ENCODE measurements at places on chromosomes 5 and 9.
A peak's percentile ranks its signal among the peaks of the same experiment; 100 is the strongest.

DNA sequence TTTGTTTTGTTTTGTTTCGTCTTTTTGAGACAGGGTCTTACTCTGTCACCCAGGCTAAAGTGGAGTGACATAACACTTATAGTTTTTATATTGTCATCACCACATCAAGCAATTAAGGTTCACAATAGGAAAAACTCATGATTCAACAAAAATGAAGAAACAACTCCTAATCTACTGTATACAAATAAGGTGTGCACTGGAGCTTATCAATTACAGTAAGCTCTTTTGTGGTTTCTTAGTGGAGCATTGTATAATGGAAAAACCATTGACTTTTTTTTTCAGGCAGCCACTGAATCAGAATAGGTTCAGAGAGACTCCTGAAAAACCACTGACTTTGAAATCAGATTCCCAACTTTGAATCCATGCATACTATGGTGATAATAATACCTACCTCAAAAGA is 10.8 kb upstream of the PLIN2 start:
- no peak for DNase-seq

- no peak for DNase-seq
Observed at GRCh38 chr5:76474377-76474776, 71.3 kb downstream of the IQGAP2 start.

GRCh38 chr5:139844472-139845145 is 49.0 kb downstream of the PSD2 start:
- DNase-seq: peak; percentile 54

DNA sequence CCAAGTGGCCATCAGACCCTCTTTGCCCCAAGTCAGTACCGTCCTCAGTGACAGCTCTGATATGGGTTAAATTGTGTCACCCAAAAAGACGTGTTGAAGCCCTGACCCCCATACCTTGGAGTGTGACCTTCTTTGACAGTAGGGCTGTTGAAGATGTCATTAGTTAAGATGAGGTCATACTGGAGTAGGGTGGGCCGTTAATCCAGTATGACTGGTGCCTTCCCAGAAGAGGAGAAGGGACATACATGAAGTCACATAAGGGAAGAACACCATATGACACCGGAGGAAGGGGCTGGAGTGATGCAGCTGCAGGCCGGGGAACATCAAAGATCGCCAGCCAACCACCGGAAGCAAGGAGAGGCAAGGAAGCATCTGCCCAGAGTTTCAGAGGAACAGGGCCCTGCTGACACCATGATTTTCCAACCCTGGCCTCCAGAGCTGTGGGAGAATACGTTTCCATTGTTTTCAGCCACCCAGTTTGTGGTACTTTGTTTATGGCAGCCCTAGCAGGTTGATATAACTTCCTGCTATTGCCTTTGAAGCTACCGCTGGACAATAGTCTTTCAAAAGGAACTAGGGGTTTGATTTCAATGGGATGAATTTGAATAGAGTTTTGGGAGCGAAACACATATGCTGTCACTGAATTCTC is 36.4 kb upstream of the CPEB4 start:
- DNase-seq: no peak

DNA sequence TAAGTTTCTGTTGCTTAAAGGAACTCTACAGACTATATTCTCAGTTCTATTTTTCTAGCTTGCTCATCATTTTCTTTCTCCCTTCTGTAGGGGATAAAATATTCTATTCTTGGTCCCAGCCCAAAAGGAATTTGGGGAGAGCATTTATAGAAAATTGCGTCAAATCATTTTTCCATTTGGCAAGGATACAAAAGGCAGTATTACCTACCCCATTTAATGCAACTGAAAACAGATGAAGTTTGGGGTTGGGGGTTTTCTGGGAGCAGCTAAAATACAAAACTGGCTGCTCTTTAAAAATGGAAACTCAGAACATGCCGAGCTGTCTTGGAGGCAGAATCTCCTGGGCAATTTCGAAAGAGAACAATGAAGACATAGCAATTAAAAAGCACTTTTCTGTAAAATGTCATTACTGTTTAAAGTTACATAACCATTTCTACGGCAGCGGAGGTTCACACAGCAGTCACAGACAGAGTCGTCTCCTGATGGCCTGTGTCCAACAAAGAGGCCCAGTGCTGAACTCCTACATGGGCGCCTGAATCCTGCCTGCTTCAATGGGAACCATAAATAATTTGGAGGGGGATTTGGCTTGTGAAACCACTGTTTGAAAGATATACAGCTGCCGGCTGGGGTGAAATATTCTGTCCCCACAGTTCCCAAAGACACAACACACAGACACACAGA is 152.4 kb downstream of the BRINP1 start:
- no peak for DNase-seq

Measured in stimulated activated CD8-positive, alpha-beta memory T cell treated with anti-CD3 and anti-CD28 coated beads, Interleukin-7, amount 100 ng/mL, for 4 hours (primary cell).